Activated CD8-positive, alpha-beta memory T cell treated with anti-CD3 and anti-CD28 coated beads, Interleukin-2, amount 10 ng/mL, durations not matched to agents 7 days and 5 days (primary cell): ENCODE measurements at places on chromosomes 6 and 20. TPM values are rescaled to one million over a fixed set of nuclear protein-coding genes. Genes with fewer than 3 reads are reported as not detected.

GRCh38 chr6:41578217-41579087, 32.3 kb downstream of the FOXP4 start:
- no peaks in the 10 kb centered on the region for H3K36me3 ChIP-seq
- H3K27ac ChIP-seq = no peak overlapping the region
- DNase-seq = no peak
- H3K4me1 ChIP-seq = no peaks in the 10 kb centered on the region

GRCh38 chr6:167113047-167113754, 9.7 kb upstream of the CCR6 start:
- H3K27me3 ChIP-seq = peaks cover 19% of the 10 kb centered on the region
- H3K36me3 ChIP-seq = peaks cover 4% of the 10 kb centered on the region
- H3K4me3 ChIP-seq = peak overlapping the region; percentile 31
- H3K27ac ChIP-seq = no peak overlapping the region
- no peak for DNase-seq

GRCh38 chr6:108330806-108331205, 36.0 kb downstream of the AFG1L start:
- H3K27me3 ChIP-seq = no peaks in the 10 kb centered on the region
- peaks cover 8% of the 10 kb centered on the region for H3K36me3 ChIP-seq
- DNase-seq = no peak
- no peak overlapping the region for H3K27ac ChIP-seq

Gene PTPRT
- total RNA-seq = not detected

- no peak overlapping the region for H3K27ac ChIP-seq
- no peak overlapping the region for H3K4me3 ChIP-seq
- no peaks in the 10 kb centered on the region for H3K27me3 ChIP-seq
- peaks cover 28% of the 10 kb centered on the region for H3K4me1 ChIP-seq
- DNase-seq = no peak
- peaks cover 4% of the 10 kb centered on the region for H3K36me3 ChIP-seq
Observed at GRCh38 chr20:48926267-48926666, 4.8 kb downstream of the ARFGEF2 start.
